GM12892 (cell line): ENCODE measurements at places on chromosomes 16 and 17.

DNA sequence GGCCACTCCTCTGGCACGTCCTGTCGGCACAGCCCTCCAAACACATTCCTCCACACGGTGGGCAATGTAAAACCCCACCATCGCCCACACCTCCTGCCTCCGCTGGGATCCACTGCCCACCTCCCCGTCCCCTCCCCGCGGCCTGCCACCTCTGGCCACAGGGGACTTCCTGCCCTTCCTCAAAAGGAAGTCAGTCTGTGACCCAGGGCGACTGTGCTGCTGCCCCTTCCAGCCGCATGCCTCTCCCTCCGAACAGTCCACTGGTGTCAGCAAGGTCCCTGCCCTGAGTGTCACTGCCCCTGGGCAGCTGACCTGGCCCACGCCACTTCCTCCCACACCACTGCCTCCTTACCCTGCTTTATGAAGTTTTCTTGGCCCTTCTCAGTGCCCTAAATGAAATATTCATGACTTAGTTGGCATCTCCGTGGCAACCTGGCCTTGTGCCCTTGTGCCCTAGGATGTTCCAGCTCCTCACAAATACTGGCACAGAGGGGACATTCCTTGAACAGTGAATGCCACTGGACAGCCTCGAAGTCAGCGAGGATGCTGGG is 2.0 kb downstream of the PLD6 start:
- DNase-seq = no peak

GRCh38 chr17:80423536-80424225 is 8.7 kb downstream of the ENDOV start:
- DNase-seq = peak; percentile 21

DNA sequence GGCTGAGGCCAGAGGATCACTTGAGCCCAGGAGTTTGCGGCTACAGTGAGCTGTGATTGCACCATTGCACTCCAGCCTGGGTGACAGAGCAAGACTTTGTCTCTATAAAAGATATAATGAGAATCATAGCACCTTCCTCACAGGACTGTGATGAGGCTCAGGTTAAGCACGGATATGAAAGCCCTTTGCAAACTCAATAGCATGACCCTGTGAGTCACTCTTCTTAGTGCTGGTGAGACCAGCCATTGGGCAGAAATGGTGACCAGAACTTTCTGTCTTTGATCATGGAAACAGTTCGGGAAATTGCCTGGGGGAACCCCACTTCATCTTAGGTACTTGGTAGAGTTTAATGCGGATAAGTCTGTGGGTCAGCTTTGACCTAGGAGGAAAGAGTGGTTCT is 144.2 kb downstream of the PRKCB start:
- no peak for DNase-seq

GRCh38 chr16:931626-932500 is 38.9 kb downstream of the LMF1 start:
- DNase-seq = no peak

DNA sequence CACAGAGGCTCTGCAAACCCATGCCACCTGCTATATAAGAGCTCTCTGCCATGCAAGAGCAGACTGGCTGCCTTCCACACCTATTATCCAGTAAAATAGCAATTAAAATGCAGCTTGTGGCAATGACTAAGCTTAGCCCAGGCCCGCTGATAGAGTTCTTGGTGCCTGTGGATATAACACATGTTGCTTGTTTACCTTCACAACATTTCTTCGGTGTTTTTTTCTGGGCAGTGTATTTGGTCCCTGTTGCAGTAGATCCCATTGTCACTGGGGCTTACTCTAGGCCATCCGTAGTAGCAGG is 63.5 kb downstream of the SPECC1 start:
- no peak for DNase-seq
